Osteocyte (in vitro differentiated cells): ENCODE measurements at places on chromosomes 16 and 17. TPM values are rescaled to one million over a fixed set of nuclear protein-coding genes. Genes with fewer than 3 reads are reported as not detected.

Gene TPSAB1
- total RNA-seq: not detected in 2 replicates

Gene HOXB9
- total RNA-seq: not detected in 2 replicates

Gene GCGR
- not detected in 2 replicates for total RNA-seq

Gene MRPL28
- total RNA-seq: 71.7 and 74.3 TPM in 2 replicates

Gene ZFP3
- total RNA-seq: 0.78 and 0.86 TPM in 2 replicates

Gene TBC1D3H
- not detected in 2 replicates for total RNA-seq

Gene CDH13
- total RNA-seq: 27.0 and 30.7 TPM in 2 replicates

Gene RNF157
- 0.73 and 0.99 TPM in 2 replicates for total RNA-seq

Gene ITGAX
- not detected in 2 replicates for total RNA-seq

DNA sequence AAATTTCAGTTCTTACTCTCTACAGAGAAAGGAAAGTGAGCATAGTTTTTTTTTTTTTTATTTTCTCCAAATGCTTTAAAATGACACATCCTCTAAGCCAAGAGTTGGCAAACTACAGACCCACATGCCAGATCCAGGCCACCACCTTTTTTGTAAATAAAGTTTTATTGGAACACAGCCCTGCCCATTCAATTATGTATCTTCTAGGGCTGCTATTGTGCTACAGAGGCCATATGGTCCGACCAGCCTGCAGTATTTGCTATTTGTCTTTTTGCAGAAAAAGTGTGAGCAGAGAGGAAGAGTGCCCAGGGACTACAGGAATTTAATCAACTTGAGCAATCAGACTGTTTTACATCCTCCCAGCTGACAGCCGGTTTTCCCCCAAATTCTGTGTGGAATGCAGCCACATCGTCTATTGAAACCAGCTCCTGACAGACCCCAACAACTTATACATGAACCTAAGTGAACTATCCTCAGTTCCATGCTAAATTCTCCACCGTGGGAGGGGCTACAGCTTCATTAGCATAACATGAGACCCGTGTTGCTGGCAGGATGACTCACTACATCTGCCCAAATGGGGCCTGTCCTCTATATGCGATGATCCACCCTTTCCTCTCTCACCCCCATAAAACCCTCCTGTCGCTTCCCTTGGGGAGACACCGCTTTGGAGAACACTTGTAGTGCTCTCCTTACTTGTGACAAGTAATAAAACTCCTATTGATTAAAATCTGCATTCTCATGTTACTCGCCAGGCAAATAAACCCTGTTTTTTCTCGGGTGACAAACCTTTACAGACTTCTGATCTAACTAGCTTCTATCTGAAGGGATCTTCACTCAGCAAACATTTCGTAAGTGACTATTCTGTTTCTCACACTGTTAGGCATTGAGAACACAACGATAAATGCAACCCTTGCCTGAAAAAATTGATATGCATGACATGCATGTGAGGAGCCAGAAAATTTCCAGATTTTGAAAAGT lies 149.4 kb upstream of the HS3ST3A1 start:
- H3K4me3 ChIP-seq: no peak overlapping the region
- H3K36me3 ChIP-seq: no peaks in the 10 kb centered on the region
- H3K27ac ChIP-seq: no peak overlapping the region
- no peaks in the 10 kb centered on the region for H3K27me3 ChIP-seq
- DNase-seq: no peak
- no peaks in the 10 kb centered on the region for H3K4me1 ChIP-seq

DNA sequence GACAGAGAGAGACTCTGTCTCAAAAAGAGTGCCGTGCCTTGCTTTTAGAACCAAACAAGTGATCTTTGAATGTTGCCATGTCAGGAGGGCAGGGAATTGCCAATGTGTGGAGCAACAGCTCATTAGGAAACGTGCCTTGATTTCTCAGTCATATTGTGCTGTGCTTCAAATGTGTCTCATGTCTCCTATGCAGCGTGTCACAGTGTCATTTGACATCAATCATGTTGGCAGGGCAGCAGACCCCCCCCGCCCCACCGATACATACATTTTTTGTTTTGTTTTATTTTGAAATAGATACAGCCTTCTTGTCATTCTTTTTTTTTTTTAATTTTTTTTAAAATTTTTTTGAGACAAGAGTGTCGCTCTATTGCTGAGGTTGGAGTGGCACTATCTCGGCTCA lies 22.1 kb downstream of the MRC2 start:
- peaks cover 67% of the 10 kb centered on the region for H3K4me1 ChIP-seq
- H3K27me3 ChIP-seq: no peaks in the 10 kb centered on the region
- H3K36me3 ChIP-seq: peaks cover 12% of the 10 kb centered on the region
- no peak overlapping the region for H3K4me3 ChIP-seq

DNA sequence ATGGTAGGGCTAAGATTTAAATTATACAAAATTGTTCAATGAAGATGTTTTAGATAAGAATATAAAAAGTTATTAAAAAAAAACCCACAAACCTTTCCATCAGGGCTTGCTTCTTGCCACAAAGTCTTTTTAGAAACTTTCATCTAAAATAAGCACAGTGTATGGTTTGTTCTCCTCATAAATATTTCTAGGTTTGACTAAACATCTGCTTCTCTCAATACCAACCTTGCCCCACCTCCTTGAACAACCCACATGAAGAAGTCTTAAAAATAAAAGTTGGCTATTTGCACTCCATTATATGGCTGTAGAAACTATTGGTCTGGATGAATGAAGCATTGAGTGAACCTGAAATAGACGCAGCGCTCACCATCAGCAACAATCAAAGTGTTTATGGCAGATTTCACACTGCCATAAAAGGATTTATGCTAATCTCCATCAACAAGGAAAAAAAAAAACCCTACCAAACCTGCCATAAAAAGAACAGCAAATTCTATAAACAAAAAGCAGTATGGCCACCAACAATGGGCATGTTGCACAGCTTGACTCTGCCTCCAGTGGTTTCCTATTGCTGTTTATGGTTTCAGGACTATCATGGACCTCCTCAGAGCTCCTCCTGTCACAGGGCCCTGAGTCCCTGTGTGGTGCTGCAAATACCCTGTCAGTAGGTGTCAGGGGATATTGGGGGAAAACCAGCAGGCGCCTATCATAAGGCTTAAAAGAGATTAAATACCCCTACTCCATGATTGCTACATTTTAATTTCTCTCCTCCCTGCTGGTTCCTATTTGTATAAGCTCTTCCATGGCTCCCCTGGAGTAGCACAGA lies 37.6 kb downstream of the SNX11 start:
- H3K4me3 ChIP-seq: no peak overlapping the region
- no peaks in the 10 kb centered on the region for H3K4me1 ChIP-seq
- no peak overlapping the region for H3K27ac ChIP-seq
- H3K36me3 ChIP-seq: no peaks in the 10 kb centered on the region
- peaks cover 81% of the 10 kb centered on the region for H3K27me3 ChIP-seq
- DNase-seq: no peak

- no peaks in the 10 kb centered on the region for H3K27me3 ChIP-seq
- no peak overlapping the region for H3K4me3 ChIP-seq
- H3K36me3 ChIP-seq: peaks cover 23% of the 10 kb centered on the region
- H3K27ac ChIP-seq: no peak overlapping the region
Measured at GRCh38 chr17:11950771-11951519, 46.3 kb downstream of the ZNF18 start.

GRCh38 chr17:77440560-77440981 lies 299.8 kb downstream of the SEC14L1 start:
- H3K27me3 ChIP-seq: no peaks in the 10 kb centered on the region
- H3K27ac ChIP-seq: peak overlapping the region; percentile 84
- no peaks in the 10 kb centered on the region for H3K36me3 ChIP-seq

DNA sequence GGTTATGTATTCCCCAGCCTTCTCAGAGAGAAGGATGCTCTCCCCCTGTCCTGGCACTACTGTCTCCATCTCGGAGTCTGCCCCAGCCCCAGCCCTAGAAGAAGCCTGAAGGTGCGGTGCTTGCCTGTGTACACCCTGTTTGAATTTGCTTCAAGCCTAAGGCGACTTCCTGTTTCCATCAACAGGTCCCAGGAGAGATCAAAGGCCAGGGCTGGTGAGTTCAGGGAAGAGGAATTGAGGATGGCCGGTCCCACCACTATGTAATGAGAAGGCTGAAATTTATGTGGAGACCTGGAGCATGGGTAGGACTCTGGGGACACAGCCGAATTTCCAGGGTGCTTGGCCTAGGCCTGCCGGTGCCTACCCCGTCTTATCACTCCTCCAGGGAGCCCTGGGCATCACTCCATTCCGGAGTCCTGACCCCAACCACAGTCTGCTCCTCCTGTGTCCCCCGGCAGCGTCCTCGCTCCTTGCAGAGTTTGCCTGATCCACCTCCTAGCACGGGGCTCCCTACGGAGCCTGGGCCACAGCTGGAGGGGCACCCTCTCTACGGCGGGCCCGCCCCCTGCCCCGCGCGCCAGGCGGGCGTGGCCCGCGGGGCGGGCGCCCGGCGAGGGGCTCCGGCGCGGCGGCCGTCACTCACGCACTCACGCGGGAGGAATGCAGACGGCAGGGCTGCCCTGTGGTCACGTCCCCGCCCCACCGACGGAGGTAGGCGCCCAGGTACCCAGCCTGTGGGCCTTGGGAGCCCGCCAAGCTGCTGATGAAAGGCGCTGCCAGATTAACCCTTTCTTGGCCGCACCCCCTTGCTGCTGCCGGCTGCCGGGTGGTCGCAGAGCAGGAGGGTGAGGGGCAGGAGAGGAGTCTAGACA lies 53.8 kb upstream of the TAC4 start:
- H3K27ac ChIP-seq: no peak overlapping the region
- H3K4me1 ChIP-seq: peaks cover 3% of the 10 kb centered on the region
- H3K36me3 ChIP-seq: no peaks in the 10 kb centered on the region
- no peak overlapping the region for H3K4me3 ChIP-seq
- no peak for DNase-seq

GRCh38 chr16:3014971-3015370 lies 2.2 kb downstream of the CLDN9 start:
- H3K4me1 ChIP-seq: peaks cover 21% of the 10 kb centered on the region
- no peak for DNase-seq
- H3K4me3 ChIP-seq: no peak overlapping the region
- no peak overlapping the region for H3K27ac ChIP-seq
- H3K27me3 ChIP-seq: peaks cover 16% of the 10 kb centered on the region

GRCh38 chr17:17835415-17836249 lies 1.2 kb downstream of the SREBF1 start:
- DNase-seq: peak; percentile 77
- peaks cover 65% of the 10 kb centered on the region for H3K4me1 ChIP-seq
- H3K36me3 ChIP-seq: peaks cover 2% of the 10 kb centered on the region
- H3K27ac ChIP-seq: peak overlapping the region; percentile 82

DNA sequence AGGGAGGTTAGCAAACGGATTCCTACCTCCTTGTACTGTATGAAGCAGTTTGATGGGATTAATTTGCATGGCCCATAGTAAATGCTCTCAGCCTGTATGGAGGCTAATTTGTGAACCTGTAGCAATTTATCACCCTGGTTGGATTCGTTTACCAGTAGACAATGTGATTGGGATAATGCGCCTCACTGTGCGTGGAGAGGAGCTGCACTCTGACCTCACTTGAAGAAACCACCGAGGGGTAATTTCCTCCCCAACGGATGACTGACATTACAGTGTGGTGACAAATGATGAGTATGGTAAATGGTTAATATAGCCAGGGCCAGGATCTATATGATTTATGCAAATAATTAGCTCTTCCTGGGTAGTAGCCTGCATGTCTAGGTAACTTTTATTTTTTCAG lies 479.1 kb upstream of the RBFOX1 start:
- H3K4me1 ChIP-seq: no peaks in the 10 kb centered on the region
- no peak for DNase-seq
- no peak overlapping the region for H3K4me3 ChIP-seq
- peaks cover 2% of the 10 kb centered on the region for H3K36me3 ChIP-seq
- H3K27ac ChIP-seq: no peak overlapping the region

- H3K36me3 ChIP-seq: no peaks in the 10 kb centered on the region
- H3K4me3 ChIP-seq: no peak overlapping the region
- peaks cover 35% of the 10 kb centered on the region for H3K27me3 ChIP-seq
- DNase-seq: no peak
Measured at GRCh38 chr16:65793781-65794180, 572.7 kb upstream of the CDH5 start.

DNA sequence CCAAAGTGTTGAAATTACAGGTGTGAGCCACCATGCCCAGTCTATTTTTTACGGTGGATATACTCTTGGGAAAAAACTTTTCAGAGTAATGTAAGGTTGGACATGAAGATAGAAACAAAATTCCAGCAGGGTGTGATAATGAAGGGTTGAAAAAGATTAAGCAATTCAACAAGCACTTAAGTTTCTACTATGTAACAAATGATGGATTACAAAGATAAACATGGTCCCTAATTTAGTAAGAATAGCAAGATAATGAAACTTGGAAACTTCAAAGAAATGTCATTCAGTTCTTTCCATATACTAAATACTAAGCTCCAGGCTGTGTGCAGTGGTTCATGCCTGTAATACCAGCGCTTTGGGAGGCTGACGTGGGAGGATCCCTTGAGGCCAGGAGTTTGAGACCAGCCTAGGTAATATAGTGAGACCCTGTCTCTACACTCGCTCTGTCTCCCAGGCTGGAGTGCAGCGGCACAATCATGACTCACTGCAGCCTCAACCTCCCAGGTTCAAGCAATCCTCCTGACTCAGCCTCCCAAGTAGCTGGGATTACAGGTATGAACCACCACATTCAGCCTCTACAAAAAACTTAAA lies 31.0 kb downstream of the PSMD12 start:
- peaks cover 22% of the 10 kb centered on the region for H3K36me3 ChIP-seq
- H3K27ac ChIP-seq: no peak overlapping the region
- H3K4me3 ChIP-seq: no peak overlapping the region
- H3K27me3 ChIP-seq: no peaks in the 10 kb centered on the region
- H3K4me1 ChIP-seq: peaks cover 27% of the 10 kb centered on the region

DNA sequence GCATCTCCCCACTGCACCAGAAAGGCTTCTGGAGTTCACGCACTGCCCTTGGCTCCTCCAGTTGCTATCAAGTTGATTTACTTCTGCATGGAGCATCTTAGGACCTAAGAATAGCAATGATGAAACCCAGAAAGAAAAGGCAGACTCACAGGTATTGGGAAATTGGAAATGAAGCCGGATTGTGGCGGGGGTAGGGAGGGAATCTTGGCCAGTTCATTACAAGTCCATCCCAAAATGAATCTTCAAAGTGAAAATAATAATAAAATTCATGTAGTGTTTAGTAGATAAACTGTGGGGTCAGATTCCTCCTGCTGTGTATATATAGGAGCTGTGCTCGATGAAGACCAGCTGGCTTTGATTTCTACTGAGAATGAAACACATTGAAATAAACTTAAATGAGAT lies 33.7 kb downstream of the TEKT3 start:
- no peak overlapping the region for H3K4me3 ChIP-seq
- DNase-seq: no peak
- H3K27me3 ChIP-seq: no peaks in the 10 kb centered on the region

GRCh38 chr17:82866590-82867191 lies 26.9 kb upstream of the ZNF750 start:
- peaks cover 8% of the 10 kb centered on the region for H3K36me3 ChIP-seq
- no peak overlapping the region for H3K4me3 ChIP-seq
- no peak for DNase-seq
- no peaks in the 10 kb centered on the region for H3K27me3 ChIP-seq
- H3K4me1 ChIP-seq: peaks cover 46% of the 10 kb centered on the region

GRCh38 chr16:54540525-54541180 lies 254.1 kb upstream of the IRX3 start:
- H3K27me3 ChIP-seq: peaks cover 31% of the 10 kb centered on the region
- no peaks in the 10 kb centered on the region for H3K36me3 ChIP-seq
- no peaks in the 10 kb centered on the region for H3K4me1 ChIP-seq
- no peak for DNase-seq
- no peak overlapping the region for H3K27ac ChIP-seq
- no peak overlapping the region for H3K4me3 ChIP-seq

- no peak overlapping the region for H3K27ac ChIP-seq
- H3K27me3 ChIP-seq: no peaks in the 10 kb centered on the region
- no peaks in the 10 kb centered on the region for H3K36me3 ChIP-seq
- H3K4me1 ChIP-seq: peaks cover 4% of the 10 kb centered on the region
- H3K4me3 ChIP-seq: no peak overlapping the region
- DNase-seq: peak; percentile 81
Measured at GRCh38 chr17:68179236-68179925, 68.5 kb upstream of the AMZ2 start.
